ENCODE measurements at places on chromosomes 3 and 15.

GRCh38 chr15:27486683-27487647 is 516.0 kb downstream of the GABRG3 start:
- no peak for DNase-seq

DNA sequence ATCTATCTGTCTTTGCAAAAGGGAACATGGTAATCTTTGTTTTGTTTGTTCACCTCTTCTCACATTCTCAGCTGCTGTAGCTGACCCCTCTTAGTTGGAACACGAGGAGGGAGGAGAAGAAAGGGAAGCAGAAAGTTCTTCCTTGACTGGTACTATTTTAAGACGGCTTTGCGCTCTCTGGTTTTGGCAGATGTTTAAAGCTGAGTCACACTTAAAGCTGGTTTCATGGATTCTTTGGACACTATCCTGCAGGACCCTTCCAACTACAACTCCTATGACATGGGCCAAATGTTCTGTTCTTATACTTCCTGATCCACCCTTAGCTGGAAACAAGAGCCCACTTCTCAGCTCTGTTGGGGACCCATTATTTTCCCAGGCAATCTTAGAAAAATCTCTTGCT is 40.6 kb upstream of the FXR1 start:
- no peak for DNase-seq

- no peak for DNase-seq
Measured at GRCh38 chr3:136305879-136306278, 55.7 kb downstream of the PCCB start.

DNA sequence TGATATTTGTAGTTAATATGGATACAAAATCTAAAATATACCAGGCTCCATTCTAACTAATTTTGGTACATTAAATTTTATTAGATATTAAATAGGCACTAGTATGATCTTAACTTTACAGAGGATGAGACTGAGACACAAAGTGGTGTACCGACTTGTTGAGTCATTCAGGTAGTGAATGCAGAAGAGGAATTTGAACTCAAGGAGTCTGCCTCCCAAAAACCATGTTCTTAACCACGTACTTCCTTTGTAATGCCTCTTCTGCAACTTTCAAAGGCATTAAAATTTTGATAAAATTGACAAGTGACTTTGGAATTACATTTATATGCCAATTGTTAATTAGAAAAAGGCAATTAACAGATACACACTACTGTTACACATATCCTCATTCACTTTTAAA is 61.8 kb downstream of the ZBBX start:
- DNase-seq = no peak

- DNase-seq = no peak
Measured at GRCh38 chr15:99322643-99323405, 71.5 kb downstream of the LRRC28 start.

DNA sequence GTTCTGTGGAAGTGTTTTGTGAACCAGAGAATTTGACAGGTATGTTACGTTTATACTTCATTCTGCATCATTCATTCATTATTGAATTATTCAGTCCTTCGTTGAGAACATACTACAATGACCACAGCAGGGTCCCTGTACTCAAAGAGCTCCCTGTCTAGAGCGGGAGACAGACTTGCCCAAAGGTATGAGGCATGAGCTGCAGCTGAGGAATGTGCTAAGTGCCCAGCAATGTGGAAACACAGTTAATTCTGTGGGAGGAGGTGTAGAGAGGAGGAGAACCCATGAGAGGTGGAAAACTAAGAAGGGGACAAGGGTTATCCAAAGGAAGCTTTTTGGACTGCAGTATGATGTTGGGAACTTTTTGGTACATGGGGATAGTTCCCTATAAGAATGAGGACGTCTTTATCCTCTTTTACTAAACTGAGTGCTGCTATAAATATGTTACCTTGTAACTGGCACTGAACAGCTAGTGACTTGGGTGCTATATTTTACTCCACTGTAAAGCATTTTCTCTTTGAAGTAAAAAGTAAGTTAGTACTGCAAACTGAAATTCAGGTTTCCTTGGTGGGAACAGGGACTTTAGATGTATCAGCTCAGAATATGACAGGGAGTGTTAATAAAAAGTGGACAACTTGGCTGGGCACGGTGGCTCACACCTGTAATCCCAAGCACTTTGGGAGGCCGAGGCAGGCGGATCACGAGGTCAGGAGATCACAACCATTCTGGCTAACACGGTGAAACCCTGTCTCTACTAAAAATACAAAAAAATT is 5.7 kb downstream of the SMAD3 start:
- no peak for DNase-seq

GRCh38 chr15:31403606-31404005 is 77.0 kb downstream of the KLF13 start:
- DNase-seq = no peak

GRCh38 chr3:113222451-113223086 is 11.2 kb downstream of the BOC start:
- DNase-seq = no peak

Measured in RWPE2 (cell line).